ENCODE measurements at places on chromosomes 16 and 17.
A peak's percentile ranks its signal among the peaks of the same experiment; 100 is the strongest.

GRCh38 chr16:72841506-72841905, 206.4 kb downstream of the ZFHX3 start:
- DNase-seq, result no peak

- DNase-seq, result no peak
Measured at GRCh38 chr17:48644910-48645557, 18.9 kb upstream of the HOXB9 start.

GRCh38 chr17:55177159-55177854, 87.5 kb upstream of the HLF start:
- DNase-seq, result peak; percentile 28

- no peak for DNase-seq
Measured at GRCh38 chr17:11999696-12000095, 2.4 kb upstream of the ZNF18 start.

GRCh38 chr17:73179878-73180277, 13.0 kb upstream of the COG1 start:
- DNase-seq, result no peak

- DNase-seq, result no peak
Measured at GRCh38 chr17:51638971-51639370, 378.6 kb downstream of the UTP18 start.

DNA sequence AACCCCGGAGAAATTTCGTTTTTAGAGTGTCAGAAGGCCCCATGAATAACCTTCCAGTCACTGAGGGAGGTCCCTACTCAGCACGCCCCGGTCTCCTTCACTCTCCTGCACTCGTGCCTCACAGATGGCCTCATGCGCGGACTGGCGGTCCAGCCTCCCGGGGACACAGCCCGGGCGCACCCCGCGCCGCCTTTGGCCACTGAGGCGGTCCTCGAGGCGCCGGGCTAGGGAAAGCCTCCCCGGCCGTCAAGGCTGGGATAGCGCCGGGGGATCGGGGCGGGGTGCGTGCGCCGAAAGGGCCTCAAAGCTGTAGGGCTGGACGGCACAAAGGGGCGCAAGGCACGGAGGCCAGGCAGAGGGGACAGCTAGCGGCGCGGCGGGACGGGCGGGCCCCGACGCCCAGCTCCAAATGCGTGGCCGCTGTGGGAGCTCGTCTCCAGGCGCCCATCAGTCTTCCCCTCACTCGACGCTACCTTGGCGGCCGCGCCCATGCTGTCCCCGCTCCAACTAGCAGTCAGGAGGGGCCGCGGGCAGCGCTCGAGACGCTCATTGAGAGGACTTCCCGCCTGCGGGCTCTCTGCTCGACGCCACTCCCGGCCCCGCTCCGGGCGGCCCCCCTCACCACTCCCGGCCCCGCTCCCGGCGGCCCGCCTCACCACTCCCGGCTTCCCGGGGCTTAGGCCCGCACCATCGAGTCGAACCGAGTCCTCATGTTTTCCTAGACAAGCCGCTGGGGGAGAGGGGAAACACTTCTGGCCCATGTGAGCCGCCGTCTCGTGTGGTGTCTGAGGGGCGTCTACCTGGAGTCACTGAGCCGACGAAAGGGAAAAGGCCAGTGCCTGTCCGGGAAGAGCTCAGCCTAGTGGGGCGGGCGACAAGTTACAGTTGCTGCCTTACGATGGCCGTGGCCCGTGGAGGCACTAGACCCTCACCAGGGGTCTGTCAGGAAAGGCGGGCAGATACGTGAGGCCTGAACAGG, at the start of gene USP6:
Gene USP6, plus strand, starts transcription at position 360 of the 979 bp plus-strand sequence. CDS start 14,336 bp downstream, outside the sequence.
- DNase-seq, result no peak

DNA sequence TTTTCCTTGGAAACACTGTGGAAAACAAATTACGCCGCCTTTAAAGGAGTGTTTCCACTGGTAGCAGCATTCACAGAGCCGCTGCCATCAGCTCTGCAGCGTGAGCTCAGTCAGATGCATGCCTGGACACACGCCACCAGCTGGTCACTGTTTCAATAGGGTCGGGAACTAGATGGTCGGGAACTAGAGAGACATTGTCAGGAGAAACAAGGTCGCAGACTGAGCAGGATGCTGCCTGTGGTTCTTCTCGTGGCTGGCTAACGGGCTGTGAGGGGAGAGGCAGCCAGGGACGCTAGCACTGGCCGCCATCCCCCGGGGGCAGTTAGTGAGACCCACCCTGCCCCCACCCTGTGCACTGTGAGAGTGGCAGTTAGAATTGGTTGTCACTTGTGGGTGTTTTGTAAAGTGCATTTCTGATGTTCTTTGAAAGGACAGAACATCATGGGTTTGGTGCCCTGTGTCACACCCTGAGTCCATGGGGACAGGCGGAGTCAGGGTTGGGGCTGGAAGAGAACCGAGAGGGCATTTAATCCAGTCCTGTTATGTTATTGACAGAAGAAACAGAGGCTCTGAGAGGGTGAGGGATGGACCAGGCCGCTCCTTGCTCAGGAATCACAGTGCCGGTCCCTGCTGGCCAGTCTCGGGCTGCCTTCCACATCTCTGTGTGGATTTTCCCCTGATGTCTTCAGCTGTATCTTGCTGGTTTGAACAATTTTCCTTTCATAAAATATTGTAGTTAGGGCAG, 86.3 kb downstream of the SPECC1 start:
- peak; percentile 43 for DNase-seq

- DNase-seq, result no peak
Measured at GRCh38 chr16:5870886-5871691, 773.5 kb upstream of the EEF2KMT start.

- no peak for DNase-seq
Measured at GRCh38 chr17:65182233-65182632, 45.1 kb downstream of the RGS9 start.

DNA sequence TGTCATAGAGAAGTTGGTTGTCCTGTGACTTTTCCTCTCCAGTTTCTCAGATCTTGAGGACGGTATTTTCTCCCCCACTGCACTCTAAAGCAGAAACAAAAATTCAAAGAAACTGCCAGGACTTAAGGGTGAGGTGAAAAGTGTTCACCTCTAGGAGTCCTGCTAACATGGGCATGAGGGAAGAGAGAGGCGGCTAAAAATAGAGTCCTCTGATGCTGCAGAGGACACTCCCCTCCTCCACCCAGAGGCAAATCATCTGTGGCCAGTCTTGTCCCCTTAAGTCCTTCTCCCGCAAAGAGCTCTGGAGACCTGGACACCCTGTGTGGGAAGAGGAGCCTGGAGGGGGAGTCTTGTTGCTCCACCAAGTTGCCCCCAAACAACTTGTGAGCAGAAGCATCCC, 4.7 kb upstream of the DDX19A start:
- no peak for DNase-seq

DNA sequence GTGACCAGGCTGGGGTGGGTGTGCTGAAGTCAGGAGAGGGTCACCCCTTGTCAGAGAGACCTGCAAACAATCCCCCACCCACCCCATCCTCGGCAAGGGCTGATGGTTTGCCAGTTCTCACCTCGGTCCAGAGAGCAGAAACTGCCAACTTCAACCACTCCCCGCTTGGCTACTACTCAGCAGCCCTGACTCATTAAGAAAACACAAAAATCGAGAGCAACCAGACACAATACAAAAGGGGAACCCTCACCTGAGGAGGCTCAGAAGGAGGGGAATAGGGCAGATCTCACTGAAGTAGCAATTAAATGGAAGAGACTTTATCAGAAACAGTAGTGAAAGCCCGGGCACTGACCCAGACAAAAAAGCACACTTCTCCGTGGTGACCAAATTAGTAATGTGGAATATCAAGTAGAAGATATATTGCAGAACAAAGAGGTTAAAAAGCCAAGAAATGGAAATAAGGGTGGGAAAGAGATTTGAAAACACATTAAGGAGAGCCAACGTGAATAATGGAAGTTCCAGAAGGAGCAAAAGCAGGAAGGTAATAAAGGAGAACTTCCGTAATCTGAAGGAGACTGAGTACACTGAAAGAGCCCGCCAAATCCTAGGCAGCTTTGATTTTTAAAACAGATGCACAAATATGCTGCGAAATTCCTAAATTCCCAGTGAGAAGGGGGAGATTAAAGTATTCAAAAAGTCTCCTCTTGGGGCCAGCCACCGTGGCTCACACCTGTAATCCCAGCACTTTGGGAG, 23.6 kb downstream of the CENPV start:
- no peak for DNase-seq

DNA sequence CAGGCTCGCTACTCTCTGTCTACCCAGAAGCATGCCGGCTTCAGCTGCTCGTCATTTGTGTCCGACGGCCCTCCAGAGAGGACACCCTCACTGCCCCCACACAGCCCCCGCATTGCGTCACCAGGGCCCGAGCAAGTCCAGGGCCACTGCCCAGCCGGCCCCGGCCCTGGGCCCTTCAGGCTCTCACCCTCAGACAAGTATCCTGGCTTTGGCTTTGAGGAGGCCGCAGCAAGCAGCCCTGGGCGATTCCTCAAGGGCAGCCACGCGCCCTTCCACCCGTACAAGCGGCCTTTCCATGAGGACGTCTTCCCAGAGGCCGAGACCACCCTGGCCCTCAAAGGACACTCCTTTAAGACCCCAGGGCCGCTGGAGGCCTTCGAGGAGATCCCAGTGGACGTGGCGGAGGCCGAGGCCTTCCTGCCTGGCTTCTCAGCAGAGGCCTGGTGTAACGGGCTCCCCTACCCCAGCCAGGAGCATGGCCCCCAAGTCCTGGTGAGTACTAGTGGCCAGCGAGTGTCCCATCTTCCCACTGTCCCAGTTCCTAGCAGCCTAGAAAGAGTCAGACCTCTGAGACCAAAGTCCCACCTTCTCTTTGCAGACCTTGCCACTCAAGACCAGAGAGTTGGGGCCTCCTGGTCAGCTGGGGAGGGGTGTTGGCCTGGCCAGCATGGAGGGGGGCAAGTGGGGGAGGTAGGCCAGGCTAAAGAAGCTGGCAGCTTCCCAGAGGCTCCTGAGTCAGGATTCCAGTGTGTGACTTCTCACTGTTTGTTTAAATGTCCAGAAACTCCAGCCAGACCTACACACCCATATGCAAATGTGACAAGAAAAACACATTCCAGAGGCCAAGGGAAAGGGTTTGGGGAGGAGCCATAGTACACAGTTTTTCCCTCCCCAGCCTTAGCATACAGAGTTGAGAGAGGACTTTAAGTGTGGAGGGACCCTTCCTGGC, 18.6 kb downstream of the FOXN1 start:
- peak; percentile 70 for DNase-seq

DNA sequence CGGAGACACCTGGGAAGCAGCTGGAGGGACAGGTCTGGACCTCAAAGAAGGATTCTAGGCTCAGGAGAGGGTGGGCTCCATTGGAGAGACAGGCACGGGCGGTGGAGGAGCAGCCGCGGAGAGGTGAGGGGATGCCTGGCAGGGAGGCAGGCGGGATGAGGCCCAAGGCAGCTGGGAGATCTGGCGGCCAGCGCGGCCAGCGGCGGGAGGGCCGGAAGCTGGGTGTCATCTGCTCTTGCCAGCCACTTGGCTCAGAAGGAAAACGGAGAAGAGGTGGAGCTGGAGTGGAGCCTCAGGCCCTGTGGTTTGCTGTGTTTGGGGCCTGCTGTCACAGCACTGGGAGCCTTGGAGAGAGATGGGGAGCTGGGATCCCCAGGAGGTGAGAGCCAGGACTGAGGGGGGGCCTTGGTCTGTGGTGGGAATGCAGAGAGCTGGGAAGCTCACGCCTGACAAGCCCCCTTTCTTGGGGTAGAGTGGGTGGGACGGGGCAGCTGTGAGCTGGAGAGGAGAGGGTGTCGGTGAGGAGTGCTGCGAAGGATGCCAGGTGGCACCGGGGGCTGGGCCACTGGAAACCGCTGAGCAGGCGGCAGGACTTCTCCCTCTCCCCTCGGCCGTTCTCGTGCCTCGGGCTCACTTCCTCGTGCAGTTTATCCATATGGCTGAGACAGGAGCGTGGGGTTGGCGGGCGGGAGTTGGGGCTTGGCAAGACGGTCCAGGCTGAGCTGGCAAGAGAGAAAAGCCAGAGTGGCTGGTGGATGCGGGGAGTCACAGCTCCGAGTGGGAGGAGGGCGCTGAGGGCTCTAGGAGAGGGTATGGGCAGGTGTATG, 8.0 kb downstream of the TBC1D24 start:
- no peak for DNase-seq

- DNase-seq, result no peak
Measured at GRCh38 chr17:6508016-6508415, 48.3 kb downstream of the PITPNM3 start.

GRCh38 chr17:21689604-21690003, 2.7 kb upstream of the KCNJ18 start:
- DNase-seq, result no peak

DNA sequence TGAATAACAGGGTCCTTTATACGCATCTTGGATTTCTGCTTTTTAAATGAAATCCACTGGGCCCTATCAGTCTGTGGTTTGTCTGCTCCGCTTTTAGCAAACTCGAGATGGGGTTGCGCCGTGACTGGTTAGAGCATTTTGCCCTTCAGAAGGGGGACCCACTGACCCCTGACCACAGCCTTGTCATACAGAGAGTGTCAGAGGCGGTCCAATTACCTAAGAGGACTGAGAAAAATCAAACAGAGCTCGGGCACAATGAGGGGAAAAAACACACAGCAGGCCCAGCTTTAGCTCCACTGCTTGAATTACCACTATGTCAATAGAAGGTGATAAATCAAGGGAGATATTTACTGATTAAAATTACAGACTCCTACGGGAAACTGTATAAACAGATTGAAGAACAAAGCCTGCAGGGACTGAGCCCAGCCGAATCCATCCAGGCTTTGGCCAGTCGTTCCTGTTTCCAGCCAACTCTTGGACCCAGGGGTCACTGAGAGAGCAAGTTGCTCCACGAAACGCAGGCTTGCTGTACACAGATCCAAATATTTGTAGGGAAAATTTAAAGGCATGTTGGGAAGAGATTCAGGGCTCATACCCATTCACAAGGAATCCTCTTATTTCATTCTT, 131.9 kb upstream of the ZFHX3 start:
- no peak for DNase-seq

- peak; percentile 80 for DNase-seq
Measured at GRCh38 chr16:89246383-89246902, 28.9 kb downstream of the ZNF778 start.

DNA sequence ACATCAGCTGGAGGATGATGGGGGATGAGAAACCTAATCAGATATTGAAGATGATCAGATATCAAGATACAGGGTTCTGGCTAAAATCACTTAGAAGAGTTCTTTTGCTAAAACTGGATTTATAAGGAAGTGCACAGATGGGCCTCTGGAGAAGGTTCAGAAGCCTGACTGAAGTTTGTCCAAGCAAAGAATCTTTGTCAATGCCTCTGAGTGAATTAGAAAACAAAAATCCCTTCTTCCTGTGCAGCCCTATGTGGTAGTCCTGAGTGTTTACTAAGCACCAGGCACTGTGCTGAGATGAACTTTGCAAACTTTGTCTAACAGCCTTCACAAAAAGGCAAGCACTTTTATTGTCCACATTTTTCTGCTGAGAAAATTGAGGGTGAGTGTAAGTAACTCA, 11.4 kb upstream of the CENPV start:
- DNase-seq, result no peak

GRCh38 chr16:67302076-67302475, 22.7 kb downstream of the PLEKHG4 start:
- no peak for DNase-seq

GRCh38 chr17:36092230-36092629, 2.3 kb upstream of the CCL3 start:
- no peak for DNase-seq
